ENCODE measurements at places on chromosomes 6 and 20. TPM values are rescaled to one million over a fixed set of nuclear protein-coding genes. Genes with fewer than 3 reads are reported as not detected.

DNA sequence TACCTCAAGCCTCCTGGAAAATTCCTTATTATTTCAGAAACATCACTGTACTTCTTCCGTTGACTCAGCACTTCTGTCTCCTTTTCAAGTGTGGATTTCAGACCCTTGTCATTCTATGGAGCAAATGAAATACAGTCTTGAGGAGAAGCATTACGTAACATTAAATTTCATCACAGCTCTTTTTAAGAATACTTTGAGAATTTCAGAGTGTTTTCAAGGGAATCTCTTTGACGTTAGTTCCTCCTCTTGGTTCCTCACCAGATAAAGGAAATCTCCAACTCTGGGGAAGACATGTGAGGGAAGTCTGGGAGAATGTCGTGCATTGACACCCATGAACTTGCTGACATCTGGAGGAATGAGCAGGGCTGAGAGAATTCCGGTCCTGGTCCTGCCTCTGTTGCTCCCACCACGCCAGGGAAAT lies 32.3 kb downstream of the UST start:
- DNase-seq, result no peak

DNA sequence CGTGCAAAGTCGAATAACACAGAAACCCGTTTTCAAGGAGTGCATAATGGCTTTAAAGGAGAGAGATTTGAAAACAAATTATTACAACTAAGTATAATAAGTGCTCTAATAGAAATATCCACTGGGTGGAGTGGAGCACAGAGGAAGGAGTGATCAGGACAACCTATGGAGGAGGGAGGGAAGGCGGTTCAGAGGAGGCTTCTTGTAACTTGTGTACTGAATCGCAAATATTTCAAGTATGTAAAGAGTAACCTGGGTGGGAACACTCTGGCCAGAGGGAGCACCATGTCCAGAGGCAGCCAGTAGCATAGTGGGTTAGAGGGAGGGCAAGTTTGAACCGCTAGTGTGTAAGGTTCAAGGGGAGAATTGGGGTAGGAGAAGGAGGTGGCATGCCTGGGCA lies 21.6 kb upstream of the TNFAIP3 start:
- DNase-seq, result no peak

DNA sequence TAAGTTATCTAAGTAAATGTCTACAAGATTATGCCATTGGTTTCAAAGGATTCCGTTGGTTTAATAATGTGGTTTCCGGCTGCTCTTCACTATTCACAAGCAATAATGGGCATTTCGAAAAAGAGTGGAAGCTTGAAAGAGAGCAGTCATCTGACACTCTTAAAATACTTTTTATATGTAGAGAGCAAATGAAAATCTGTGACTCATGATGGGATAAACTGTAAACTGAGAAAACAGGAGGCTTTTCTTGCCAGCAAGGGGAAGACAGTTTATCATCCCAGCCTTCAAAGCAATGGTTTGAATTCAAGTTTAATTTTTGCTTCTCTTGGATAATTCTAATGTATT lies 145.7 kb downstream of the KHDC1L start:
- no peak for DNase-seq

THBS2 gene
- not detected for total RNA-seq

DNA sequence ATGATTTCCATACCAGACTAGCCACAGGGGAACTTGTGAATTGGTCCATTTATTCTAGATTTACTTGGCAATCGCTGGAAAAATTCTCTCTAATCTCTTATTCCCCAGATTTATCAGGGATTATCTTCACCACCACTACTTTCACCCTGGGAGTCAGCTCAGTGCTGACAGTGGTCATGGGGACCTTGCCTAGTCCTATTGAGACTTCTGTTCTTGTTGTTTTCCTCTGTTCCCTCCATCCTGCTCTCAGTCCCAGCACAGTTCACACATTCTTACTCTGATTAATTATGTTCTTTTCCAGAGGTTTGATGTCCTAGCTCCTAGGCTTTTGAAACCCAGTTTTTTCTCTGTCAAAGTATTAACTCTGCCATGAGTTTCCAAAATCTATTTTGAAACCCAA lies 94.0 kb upstream of the TINAG start:
- DNase-seq, result no peak

Measured in NCI-H460 (cell line).